ENCODE measurements at places on chromosomes 1 and 21.

GRCh38 chr1:67843331-67843730 lies 10.1 kb upstream of the GNG12 start:
- no peak for DNase-seq

GRCh38 chr1:29162476-29163138 lies 19.1 kb downstream of the SRSF4 start:
- no peak for DNase-seq

DNA sequence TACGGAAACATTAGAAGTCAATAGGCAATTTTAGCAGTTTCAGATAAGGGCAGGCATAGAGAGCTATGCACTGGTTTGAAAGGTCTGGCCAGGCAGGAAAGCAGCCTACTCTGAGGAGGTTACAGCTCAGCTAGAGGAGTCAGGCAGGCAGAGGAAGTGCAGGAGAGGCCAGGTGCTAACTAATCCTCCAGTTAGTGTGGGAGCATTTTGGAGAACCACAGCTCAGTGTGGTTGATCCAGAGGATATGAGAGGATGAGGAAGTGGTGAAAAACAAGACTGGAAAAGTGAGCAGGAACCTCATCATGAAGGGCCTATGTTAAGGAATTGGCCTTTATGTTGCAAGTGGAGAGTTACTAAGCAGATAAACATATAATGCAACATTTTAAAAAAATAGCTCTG lies 282.4 kb upstream of the SGIP1 start:
- DNase-seq = no peak

DNA sequence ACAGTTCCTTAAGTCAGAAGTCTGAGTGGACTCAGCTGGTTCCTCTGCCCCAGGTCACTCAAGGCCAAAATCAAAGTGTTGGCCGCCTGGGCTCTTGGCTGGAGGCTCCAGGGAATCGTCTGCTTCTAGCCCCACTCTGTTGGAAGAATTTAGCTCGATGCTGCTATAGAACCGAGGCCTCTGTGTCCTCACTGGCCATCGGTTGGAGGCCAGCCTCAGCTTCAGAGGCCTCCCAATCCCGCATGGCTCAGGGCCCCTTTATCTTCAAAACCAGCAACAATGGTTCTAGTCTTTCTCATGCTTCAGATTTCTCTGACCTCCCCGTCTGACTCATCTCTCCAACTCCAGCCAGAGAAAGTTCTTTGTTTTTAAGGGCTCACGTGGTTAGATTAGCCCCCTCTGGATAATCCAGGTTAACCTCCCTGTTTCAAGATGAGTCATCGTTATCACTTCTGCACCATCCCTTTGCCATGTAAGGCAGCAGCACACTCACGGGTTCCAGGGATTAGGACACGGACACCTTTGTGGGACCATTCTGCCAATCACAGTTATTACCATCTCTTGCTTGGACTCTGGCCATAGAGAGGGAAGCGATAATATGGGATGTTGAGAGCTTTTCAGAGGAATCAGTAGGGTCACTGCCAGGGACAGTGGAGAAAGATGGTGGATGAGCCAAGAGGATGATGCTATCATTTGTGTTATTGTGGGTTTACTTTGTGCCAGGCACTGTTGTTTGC lies 13.6 kb downstream of the FHAD1 start:
- no peak for DNase-seq

- DNase-seq = no peak
These were observed 658.5 kb downstream of the AJAP1 start for GRCh38 chr1:5312862-5313261.

GRCh38 chr1:114314576-114314975 lies 160.9 kb upstream of the SYT6 start:
- no peak for DNase-seq

DNA sequence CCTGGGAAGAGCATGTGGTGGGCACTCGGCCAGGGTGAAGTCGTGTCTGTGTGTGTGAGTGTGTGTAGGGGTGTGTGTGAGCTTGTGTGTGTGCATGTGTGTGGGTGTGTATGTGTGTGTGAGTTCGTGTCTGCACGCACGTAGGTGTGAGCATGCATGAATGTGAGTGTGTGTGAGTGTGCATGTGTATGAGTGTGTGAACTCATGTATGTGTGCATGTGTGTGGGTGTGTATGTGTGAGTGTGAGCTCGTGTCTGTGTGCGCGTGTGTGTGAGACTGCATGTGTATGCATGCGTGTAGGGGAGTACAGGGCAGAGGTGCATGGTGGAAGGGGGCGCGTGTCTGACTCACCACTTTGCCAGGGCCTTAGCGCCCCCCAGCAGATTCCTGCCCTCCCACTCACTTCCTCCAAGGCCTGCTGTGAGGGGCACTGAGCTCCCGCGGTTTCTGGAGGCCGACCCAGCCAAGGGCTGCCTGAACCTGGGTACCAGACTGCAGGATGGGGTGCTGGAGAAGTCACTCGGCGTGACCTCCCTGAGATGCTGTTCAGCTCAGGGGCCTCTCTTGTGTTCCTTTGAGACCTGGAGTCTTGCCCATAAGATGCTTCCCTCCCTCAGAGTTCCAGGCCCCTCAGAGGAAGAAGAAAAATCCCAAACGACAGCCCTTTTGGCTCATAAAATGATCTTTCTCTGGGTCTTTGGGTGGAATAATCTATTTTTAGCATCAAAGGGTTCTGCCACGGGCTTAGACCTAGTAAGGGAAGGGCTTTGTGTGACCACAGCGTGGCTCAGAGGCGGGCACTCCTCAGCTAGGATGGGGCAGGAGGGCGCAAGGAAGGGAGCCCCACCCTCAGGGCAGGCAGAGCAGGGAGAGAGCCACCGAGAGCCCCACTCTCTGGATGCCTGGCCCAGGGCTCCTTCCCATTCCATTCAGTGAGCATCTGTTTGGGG lies 41.1 kb upstream of the RUNX3 start:
- DNase-seq = no peak

DNA sequence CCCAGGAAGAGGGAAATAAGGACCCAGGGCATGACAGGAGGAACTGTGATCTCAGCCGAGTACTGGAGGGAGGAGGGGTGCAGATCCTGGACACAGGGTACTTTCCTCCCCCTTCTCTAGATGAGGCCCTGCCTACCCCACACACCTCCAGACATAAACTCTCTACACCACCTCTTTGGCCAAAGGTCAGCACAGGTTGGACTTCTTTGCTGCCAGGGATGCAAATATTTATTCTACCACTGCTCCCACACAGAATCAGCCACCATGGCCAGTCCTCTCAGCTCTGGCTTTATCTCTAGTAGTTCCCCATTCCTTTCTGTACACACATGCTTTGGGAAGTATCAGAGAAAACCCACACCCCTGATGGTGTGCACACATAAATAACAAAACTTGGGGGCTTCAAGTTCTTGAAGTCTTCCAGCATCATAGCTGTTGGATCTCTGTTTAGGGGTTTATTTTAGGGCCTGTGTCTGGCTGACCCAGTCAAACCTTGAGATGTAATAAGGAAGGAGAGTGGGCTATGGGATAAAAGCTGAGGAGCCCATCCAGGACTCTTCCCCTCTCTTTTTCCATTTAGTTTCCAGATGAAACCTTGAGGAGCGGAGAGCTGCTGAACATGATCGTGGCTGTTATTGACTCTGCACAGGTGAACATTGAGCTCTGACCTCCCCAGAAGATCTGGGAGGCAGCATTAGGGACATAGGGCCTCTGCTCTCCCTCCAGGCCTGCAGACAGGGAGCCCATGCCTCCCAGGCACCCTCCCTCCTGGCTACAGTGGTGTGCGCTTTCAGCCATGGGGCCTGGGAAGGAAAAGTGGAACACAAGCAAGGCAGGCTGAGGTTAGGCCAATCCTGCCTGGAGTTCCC lies 6.7 kb upstream of the SLC27A3 start:
- no peak for DNase-seq

GRCh38 chr1:62370594-62370993 lies 51.4 kb upstream of the KANK4 start:
- no peak for DNase-seq
